ENCODE measurements at places on chromosomes 2 and 18.

- DNase-seq: no peak
Measured at GRCh38 chr2:211035548-211036185, 479.3 kb downstream of the CPS1 start.

GRCh38 chr2:72979896-72980295 is 62.6 kb downstream of the EMX1 start:
- DNase-seq: no peak

DNA sequence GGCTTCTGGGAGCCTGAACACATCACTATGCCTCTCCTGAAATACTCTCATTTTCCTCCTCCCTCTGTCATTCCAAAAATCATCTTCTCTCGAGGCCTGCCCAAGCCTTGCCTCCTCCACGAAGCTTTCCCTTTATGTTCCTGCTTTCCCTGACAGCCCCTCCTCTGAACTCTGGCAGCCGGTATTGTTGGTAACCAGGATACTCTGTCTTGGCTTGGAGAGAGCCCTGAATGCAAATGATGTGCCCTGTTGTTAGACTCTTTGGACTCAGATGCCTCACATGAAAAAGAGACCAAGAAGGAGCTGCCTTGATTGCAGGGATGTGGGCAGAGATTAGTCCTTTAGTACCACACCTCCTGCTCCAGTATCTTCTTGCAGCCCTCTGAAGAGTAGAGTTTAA is 138.5 kb upstream of the DLX2 start:
- DNase-seq: no peak

GRCh38 chr18:4369705-4370104 is 85.4 kb downstream of the DLGAP1 start:
- DNase-seq: no peak

- no peak for DNase-seq
Measured at GRCh38 chr18:51622702-51623101, 425.2 kb upstream of the MEX3C start.

DNA sequence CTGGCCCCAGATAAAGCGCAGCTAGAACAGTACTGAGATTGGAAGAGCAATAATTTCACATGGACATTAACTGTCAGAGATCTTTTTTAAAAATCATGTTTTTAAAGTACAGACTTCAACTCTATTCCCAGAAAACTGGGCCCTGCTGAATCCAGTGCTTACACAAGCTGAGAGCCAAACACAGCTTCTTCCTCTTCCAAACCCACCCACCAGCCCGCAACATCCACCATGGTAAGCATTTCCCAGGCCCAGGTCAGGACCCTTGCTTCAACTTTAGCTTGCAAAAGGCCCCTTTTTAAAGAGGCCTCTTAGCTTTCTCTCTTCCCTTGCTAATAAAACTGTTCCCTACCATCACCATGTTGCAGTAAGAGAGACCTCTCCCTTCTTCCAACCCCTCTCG is 2.1 kb downstream of the AAK1 start:
- DNase-seq: no peak

GRCh38 chr2:29700560-29700959 is 220.8 kb downstream of the ALK start:
- no peak for DNase-seq

- no peak for DNase-seq
Measured at GRCh38 chr18:8480506-8481328, 128.5 kb upstream of the RAB12 start.

DNA sequence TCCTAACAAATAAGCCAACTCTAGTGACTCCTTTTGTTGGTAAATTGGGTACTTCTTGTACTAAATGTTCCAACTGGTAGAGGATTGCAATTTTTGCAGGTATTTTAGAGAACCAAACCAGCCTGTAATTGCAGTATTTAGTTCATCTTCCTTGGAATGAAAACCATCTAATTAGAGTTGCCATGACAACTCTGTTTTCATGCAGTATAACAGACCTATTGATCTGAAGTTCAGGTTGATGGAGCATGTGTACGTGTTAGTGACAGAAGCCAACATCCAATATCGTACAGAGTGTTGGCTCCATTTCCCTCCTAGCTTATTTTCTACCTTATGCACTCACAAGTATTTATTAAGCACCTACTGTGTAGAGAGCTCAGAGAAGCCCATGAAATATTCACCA is 176.3 kb upstream of the FOSL2 start:
- no peak for DNase-seq

DNA sequence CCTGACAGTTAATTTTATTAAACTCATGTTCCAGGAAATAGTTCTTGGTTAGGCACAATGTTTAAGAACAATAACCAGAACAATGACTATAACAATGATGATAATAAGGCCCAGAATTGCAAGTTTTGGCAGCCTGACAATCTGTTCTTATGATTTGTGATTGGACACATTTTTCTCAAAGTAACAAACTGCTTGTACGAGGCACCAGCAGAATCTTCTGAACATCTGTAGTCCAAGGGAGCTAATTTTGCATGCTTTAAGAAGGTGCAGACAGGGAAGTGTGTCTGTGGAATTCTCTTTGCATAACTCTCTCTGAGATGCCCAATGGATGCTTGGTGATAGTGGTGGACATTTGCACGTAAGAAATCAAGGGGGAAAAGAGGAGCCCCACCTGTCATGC is 709.3 kb downstream of the SLC4A3 start:
- no peak for DNase-seq

DNA sequence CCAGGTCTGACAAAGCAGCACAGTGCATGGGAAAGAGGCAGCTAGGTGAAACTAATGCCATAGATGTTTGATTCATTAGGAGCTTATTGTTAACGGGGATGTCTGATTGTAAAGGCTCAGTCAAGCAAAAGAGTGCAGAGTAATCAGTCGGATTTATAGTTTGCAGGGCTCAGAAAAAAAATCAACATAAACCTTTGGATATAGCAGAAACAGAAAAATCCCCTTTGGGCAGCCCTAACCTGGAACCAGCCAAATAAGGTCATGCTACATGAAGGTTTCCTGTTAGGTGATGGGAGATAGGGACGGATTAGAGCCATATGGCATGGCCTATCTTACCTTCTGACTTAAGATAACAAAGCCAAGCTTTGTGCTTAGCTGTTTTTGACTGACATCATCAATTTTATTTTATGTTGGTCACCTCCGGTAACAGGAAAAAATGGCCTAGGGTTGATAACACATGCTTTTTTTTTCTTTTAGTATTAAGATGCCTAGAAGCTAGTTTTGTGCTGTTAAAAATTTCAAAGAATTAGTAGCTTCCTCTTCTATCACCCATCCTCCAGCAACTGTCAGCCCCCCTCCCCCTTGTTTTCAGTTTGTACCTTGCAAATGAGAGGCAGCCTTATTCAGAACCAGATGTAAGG is 60.7 kb upstream of the ZEB2 start:
- DNase-seq: no peak

DNA sequence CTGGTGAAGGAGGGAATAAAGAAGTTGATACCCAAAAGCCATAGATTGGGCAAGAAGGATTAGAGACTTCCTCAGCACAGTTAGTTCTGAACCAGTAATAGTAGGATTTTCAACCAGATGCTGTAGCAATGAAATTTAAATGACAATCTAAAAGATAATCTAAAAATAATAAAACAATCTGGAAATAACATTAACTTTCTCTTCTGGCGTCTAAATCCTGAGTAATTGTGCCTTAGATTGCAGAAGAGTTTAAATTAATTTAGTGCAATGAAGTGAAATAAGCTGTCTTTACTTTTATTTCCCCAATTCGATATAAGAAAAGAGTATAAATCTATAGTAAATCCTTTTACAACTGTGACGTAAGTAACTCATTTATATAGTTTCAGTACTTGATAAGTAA is 186.8 kb upstream of the DOK6 start:
- DNase-seq: no peak

DNA sequence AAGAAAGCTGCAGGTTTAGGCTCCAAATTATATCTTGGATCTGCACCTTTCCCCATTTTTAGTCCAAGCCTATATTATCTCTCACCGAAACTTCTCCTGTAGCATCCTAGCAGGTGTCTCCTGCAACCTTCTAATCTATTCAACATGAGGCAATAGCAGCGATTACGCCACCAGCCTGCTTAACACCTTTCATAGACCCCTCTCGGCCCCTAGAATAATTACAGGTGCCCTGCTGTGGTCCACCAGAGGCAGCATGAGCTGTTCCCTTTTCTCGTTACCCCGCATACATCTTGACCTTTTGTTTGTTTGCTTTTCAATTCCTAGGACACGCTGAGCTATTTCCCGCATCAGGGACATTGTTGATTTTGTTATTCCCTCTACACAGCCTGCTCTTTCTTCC is 361.9 kb downstream of the CYRIA start:
- DNase-seq: no peak

DNA sequence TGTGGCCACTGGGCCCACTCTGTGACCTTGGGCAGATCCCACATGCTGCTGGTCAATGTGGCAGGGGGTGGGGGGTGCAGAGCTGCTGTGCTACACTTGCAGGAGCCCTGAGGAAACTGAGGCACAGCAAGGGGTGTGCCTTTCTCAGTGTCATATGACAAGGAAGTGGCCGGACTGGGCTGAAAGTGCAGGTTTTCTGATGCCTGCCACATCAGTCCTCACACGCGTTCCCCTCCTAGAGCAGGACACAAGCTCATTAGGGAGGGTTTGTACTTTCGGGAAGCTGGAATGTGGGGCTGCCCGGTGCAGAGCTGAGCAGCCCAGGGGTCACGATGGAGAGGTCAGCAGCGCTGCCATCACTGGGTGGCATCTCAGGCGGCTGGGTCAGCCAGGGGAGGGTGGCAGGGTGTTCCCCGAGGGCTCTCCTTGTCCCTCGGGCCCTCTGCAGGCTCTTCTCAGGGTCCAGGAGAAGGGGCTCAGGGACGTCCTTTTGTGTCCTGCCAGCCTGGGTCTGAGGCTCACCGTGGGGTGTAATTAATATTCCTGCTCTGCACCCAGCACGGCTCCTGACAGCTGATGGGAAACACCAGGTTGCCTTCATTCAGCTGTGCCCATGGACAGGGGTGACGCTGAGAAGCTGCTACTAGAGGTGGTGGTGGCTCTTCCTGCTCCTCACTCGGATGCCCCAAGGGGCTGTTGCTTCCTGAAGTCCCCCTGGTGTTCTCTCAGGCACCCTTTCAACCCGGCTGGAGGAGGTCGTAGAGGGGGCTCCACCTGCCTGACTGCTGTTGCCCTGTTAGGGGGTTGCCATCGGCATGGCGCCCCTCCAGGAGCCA is 62.1 kb upstream of the HDAC4 start:
- no peak for DNase-seq

DNA sequence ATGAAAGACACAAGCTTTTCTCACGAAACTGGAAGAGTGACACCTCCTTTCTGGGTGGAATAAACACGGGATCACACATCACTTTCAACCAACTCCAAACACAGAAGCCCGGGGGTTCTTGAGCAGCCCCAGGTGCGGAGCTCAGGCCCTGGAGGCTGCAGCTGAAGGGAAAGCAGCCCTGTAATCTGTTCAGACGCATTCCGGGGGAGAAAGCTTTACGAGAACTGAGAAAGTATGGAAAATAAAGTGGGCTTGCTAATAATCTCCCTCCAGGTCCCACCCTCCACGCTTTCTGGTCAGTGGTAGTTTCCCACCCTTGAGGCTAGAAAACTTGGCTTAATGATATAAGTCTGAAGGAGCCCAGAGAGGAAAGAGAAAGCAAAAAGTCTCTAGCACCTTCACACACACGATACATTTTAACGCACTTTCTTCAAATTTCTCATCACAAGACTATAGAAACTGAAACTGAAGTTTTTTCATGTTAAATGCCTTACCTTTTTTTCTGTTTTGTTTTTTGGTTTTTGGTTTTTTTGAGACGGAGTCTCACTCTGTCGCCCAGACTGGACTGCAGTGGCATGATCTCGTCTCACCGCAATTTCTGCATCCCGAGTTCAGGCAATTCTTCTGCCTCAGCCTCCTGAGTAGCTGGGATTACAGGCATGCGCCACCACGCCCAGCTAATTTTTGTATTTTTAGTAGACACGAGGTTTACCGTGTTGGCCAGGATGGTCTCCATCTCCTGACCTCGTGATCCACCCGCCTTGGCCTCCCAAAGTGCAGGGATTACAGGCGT is 141.3 kb downstream of the AFF3 start:
- DNase-seq: no peak

- DNase-seq: no peak
Measured at GRCh38 chr18:58186258-58186948, 142.4 kb downstream of the NEDD4L start.

- no peak for DNase-seq
Measured at GRCh38 chr2:68426848-68427579, 40.1 kb downstream of the FBXO48 start.

All from activated CD4-positive, alpha-beta T cell treated with anti-CD3 and anti-CD28 coated beads, Interleukin-2, amount 50 U/mL, for 4 hours (primary cell).